ENCODE measurements at places on chromosomes 1 and 21.

GRCh38 chr1:233333086-233333485 is 5.6 kb downstream of the MAP3K21 start:
- no peak for DNase-seq

DNA sequence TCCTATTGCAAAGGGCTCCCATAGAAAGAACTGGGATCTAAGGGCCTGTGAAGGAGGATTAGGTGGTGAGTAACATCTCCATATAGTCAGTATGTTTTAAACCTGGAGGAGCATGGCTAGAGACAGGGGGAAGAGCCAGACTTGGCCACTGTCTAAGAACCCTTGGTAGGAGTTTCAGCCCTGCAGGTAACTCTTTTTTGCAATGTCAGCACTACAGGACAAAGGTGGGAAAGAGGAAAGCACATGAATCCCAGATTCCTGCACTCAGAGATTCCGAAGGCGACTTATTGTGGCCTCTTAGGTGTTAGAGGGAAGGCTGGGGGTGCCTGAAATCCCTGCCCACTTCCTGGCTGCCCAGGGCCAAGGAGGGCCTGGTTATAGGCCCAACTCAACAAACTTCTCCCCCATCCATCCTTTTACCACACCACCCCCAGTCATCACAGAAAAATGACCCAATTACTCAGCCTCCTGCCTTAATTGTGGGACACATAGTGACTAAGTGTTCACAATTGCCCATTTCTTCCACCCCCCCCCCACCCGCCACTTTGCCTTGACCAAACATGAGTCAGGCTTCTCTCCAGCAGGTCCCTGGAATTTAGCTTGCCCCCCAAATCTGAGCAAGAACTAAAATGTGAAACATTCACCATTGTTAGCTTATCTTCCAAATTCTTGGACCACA is 1.9 kb upstream of the NTNG1 start:
- no peak for DNase-seq

DNA sequence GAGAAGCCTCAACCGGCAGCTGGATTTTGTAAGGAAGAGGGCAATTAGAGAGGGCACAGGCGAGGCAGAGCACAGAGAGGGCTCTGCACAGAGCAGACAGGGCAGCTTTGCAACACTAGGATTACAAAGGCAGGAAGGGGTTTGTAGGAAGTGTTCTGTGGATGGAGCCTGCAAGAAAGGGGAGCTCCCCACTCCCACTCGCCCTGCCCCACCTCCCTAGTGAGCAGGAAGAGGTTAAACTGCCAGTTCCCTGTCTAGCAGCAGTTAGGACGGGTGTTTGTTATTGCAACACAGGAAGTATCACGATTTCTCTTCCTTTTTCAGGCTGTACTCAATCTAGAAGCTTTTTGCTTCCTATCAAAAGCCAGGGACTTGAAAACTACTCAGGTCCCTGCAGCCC is 63.3 kb upstream of the LRRC8D start:
- no peak for DNase-seq

GRCh38 chr1:26833432-26834405 is 7.2 kb downstream of the ZDHHC18 start:
- DNase-seq, result no peak

DNA sequence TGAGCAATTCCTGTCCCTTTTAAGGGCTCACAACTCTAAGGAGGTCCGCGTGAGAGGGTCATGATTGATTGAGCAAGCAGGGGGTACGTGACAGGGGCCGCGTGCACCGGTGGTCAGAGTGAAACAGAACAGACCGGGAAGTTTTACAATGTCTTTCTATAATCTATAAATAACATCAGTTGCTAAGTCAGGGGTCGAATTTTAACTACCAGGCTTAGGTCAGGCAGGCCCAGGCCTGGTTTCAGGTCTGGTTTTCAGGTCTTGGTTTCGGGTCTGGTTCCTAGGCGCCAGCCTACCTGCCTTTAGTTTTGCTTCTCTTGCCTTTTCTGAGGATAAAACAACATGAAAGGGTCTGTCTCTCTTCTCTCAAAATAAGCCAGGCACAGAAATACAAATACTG is 476.0 kb upstream of the CAMK1G start:
- no peak for DNase-seq

- no peak for DNase-seq
These were observed 7.3 kb downstream of the TMEM35B start for GRCh38 chr1:34977858-34978257.

- DNase-seq, result no peak
These were observed 563.5 kb downstream of the PTPRC start for GRCh38 chr1:199202331-199202730.

DNA sequence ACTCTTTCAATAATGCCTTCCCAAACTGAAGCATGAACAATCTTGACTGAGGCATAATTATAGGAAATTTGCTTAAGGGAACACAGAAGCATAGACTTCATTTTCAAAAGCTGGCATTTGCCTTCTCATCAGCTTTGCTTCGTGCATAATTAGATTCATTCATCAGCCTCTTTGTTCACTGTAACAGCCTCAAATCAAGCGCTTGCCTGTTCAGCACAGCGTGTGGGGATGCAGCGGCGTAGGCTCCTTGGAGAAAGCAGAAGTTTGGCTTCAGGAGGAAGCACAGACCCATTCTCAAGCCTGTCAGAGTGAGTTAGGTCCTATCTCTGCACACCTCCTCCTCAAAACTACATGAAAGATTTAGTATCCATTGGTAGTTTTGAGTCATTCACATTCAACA is 246.4 kb upstream of the MAP1LC3C start:
- no peak for DNase-seq

GRCh38 chr21:41228006-41228370 is 60.0 kb downstream of the BACE2 start:
- DNase-seq, result no peak

- DNase-seq, result no peak
These were observed 61.5 kb downstream of the PSMG1 start for GRCh38 chr21:39121600-39122355.

- no peak for DNase-seq
These were observed 35.9 kb downstream of the SLC30A1 start for GRCh38 chr1:211543025-211543424.

- no peak for DNase-seq
These were observed 10.5 kb upstream of the SLAMF1 start for GRCh38 chr1:160657250-160657781.

Data from A549 (cell line).